ENCODE measurements at places on chromosomes 16 and 17. TPM values are rescaled to one million over a fixed set of nuclear protein-coding genes. Genes with fewer than 3 reads are reported as not detected.

The CSHL1 gene
- total RNA-seq = not detected

The CCL13 gene
- total RNA-seq = not detected

GRCh38 chr16:138049-138417, 440 bp downstream of the NPRL3 start:
- peak; percentile 46 for DNase-seq

GRCh38 chr17:81601525-81602120, 35.3 kb downstream of the NPLOC4 start:
- DNase-seq = peak; percentile 66

- no peak for DNase-seq
Measured at GRCh38 chr16:17382949-17383863, 87.6 kb downstream of the XYLT1 start.

The ITGAL gene
- 648 TPM for total RNA-seq

DNA sequence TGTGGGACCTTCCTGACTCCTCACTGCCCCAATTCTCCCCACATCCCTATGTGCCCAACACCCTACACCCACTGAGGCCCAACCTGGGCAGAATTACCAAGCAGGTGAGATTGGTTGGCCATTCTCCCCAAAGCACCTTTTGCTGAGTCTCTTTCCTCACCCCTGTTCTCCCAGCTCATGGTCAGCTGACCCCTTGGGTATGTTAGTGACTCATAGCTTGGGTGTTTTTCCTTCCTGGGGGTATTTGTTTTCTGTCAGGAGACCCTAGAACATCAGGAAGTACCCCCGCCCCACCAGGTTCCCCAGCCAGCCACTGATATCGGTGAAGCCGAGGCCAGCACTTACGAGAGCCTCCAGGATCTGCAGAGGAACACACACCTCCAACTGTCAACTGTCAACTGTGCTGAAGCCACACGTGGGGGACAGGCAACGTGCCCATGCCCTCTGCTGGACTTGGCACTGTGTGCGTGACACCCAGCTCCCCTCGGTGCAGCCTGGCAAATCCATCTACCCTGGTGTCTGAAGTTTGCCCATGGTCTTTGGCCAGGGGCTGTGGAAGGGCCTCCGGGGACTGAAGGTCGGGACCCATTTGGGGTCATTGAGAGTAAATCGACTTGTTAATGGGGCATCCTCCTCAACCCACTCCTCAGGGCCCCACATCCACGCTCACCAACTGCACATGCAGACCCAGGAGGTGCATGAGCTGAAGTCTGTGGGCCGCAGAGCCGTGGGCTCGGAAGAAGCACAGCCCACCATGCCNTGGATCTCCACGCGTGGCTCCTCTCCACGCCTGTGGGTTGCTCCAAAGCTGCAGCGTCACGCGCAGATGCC, 53.1 kb downstream of the METRNL start:
- no peak for DNase-seq

GRCh38 chr16:3119701-3120408, 7.5 kb downstream of the ZNF205 start:
- DNase-seq = peak; percentile 27

The MYH2 gene
- total RNA-seq = not detected

The MILR1 gene
- total RNA-seq = 0.55 TPM

GRCh38 chr17:80097127-80097621, 4.2 kb upstream of the GAA start:
- DNase-seq = no peak

DNA sequence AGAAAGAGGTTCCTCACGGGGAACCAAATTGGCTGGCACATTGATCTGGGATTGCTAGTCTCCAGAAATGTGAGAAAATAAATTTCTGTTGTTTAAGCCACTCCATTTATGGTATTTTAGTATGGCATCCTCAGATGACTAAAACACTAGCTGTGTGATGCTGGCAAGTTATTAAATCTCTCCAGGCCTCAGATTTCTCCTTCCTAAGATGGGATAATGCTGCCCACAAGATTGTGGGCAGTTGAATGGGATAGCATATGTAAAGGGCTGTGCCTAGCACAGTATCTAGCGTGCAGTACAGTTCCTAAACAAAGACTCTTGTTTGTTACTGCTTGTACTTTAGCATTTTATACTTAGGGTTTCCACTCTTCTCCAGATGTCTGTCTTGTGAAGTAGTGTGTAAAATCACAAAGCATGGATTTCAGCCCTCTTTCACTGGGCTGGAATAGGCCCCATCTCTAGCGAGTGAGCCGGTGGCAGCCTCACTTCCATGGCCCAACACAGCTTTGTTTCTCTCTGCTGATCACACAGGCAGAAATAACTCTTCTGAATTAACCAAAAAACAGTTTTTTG, 38.2 kb upstream of the PHAF1 start:
- DNase-seq = no peak

- DNase-seq = no peak
Measured at GRCh38 chr17:1174263-1174880, 5.4 kb downstream of the ABR start.

DNA sequence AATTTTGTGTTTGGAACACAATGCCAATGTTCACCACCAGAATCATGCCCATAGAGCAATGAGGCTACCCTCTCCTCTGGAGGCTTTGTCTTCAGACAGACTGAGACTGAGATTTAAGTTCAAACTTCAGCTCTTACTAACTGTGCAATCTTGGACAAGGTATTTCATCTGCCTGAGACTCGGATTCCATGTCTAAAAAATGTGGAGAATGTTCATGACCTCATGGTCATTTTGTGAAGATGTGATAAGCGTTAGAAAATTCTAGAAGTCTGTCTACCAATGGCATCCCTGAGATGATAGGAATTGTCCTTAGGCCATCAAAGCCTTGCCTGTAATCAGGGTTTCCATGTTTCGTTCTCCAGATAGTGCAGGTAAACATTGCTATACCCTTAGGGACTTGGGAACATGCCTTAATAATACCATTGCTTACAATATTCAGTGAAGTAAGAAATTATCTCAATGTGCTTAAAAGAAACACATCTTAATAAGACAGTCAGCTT, 388.2 kb upstream of the MAF start:
- DNase-seq = no peak

DNA sequence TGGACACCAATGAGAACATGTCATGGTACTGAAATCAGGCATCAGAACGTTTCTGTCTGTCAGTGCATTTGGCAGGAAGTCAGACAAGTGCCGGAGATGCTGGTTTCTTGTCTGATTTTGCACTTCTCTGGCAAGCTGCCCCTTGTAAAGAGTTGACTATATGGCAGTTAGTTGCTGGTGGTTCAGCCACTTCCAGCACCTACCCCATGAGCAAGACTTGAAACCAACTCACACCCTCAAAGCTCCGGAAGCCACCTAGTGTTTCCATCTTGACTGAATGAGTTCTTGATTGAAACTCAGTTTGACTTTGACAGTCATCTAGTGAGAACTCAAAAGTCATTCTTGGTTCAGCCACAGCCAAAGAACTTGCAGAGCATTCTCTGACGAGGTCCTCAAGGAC, 225.1 kb downstream of the SPECC1 start:
- peak; percentile 54 for DNase-seq

GRCh38 chr17:45294506-45294905, 22.3 kb downstream of the MAP3K14 start:
- DNase-seq = no peak

- no peak for DNase-seq
Measured at GRCh38 chr16:47073223-47074155, 70.3 kb downstream of the NETO2 start.

The TRAP1 gene
- 101 TPM for total RNA-seq

DNA sequence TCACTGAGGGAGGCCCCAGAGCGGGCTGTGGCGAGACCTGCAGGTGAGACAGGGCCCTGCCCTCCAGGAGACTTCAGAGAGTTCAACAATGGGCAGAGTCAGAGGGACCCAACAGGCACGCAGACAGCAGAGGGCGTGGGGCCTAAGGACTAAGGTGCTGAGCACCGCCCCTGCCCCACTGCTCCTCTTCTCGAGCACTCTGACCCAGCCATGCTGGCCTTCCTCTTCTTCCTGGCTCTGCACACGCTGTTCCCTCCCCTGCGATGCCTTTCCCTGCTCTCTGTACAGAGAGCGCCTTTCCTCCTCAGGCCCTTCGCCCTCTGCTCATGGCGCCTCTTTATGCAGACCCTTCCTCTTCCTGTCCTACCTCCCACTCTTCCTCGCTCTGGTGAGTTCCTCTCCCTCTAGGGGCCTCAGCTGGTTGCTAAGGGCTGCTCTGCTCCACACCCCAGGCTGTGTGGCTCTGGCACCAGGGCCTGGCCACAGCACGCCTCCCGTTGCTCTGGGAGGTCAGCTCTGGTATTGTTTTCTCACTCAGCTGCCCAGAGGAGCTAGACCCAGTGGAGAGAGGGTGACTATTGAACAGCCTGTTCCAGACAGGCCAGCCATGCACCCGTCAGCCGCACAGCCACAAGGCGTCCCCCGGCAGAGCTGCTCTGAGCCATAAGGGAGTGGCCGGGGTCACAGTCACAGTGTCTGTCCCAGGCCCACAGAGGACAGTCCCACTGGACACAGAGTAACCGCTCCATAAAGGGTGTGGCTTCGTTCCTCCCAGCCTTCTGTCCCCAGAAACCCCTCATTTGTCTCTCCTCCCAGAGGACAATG, 13.6 kb upstream of the RASD1 start:
- no peak for DNase-seq

DNA sequence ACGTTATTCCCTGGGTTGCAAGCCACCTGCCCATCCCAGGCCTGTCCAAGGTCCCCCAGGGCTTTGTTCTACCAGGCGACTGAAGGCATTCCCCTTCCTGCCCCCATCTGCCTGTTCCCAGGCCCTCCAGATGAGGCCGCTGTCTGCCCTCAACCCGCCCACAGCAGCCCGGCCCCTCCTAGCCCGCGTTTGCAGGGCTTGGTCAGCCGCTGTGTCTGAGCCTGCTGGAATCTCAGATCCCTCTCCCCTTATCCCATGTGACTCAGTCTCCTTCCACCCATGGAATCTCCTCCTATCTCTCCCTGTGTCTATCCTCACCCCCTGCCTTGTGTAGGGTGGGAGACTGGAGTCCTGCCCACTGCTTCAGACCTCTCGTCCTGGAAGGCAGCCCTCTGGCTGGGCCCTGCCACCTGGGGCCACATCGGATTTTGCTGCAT, 186.0 kb upstream of the TNRC6C start:
- DNase-seq = peak; percentile 59

- DNase-seq = no peak
Measured at GRCh38 chr17:45008216-45008615, 40.1 kb upstream of the C1QL1 start.

GRCh38 chr16:680625-680945, 375 bp downstream of the STUB1 start:
- DNase-seq = no peak

The MRM1 gene
- 13.3 TPM for total RNA-seq

DNA sequence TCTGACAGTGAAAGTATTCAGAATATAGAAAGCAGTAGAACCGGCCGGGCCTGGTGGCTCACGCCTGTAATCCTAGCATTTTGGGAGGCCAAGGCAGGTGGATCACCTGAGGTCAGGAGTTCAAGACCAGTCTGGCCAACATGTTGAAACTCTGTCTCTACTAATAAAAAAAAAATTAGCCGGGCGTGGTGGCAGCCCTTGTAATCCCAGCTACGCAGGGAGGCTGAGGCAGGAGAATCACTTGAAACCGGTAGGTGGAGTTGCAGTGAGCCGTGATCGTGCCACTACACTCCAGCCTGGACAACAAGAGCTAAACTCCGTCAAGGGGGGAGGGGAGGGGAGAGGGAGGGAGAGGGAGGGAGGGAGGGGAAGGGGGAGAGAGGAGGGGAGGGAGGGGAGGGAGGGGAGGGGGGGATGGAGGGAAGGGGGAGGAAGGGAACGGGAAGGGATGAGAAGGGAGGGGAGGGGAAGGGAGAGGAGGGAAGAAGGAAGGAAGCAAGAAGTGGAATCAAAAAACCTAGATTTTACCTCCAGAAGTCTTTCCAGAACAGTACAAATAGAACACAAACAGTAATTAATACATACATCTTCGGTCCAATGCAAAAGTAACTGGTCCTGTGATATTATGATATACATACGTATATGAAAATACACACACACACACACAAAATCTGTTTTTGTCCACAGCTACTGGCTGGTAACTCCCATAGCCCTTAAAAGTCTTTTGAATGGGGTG, 10.9 kb upstream of the NT5C start:
- DNase-seq = no peak

DNA sequence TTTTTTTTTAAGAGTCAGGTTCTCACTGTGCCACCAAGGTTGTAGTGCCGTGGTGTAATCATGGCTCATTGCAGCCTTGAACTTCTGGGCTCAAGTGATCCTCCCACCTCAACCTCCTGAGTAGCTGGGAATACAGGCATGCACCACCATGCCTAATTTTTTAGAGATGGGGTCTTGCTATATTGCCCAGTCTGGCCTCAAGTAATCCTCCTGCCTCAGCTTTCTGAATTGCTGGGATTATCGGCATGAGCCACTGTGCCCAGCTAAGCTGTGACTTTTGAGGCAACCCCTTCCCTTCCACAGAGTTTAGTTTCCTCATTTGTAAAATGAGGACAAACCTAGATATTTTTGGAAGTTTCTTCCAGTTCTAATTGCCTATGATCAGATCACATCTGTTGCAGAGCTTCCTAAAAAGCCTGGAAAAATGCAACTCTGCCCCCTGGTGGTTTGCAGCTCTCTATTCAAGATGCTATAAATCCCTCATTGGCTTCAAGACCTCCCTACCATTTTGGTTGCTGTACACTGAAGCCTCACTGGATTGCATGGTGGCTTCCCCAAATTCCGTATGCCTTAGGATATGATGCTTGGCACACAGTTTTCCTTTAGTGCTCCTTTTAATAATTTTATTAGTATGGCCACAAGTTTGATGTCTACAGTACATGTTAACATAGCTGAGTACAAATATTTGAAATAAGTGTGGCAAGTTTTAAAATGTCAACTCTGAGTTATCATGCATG, 19.3 kb downstream of the GDE1 start:
- DNase-seq = peak; percentile 62

The TPSG1 gene
- total RNA-seq = not detected

GRCh38 chr16:69195369-69196029, 8.5 kb downstream of the SNTB2 start:
- no peak for DNase-seq

DNA sequence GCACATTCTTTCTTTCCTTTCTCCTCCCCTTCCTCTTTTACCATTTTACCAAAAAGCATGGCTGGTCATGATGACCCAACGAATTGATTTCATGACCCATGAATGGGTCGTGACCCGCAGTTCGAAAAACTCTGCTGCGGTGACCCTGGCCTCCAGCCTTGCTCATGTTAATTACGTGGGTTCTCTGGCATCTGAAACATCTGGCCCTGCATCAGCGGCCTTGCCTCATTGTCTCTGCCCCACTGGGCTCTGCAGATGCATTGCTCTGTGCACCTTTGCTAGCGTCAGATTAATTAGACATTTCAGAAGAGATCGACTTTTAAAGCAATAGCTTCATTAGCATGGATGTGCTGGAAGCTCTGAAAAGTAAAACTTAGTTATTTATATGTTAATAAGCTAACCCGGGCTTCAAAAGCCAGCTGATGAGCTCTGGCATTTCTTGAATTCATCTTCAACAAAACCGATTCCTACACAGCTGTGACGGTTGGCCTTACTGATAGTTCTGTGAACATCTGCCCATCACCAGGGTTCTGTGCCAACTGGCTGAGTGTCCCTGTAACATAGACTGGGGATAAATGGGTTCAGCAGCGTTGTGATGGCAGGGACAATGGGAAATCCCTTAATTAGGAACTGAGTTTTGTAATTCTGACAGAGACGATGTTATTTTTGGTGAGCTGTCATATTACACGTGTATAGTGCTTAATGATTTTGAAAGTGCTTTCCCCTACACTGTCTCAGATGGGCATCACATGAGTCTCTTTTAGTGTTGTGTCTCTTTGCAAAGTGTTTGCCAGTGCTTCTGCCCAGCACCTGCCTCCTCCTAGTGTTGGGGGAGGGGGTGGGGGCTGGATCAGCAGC, 225.9 kb upstream of the EEF2KMT start:
- no peak for DNase-seq

The CES2 gene
- 46.5 TPM for total RNA-seq

The ASB16 gene
- not detected for total RNA-seq

The G6PC1 gene
- not detected for total RNA-seq

- peak; percentile 70 for DNase-seq
Measured at GRCh38 chr16:106623-107324, 28.7 kb downstream of the MPG start.

All from CD4-positive, alpha-beta memory T cell (primary cell).